ENCODE measurements at places on chromosomes 5 and 9. TPM values are rescaled to one million over a fixed set of nuclear protein-coding genes. Genes with fewer than 3 reads are reported as not detected.

The CARTPT gene
- total RNA-seq, result not detected

The TSPAN17 gene
- 36.1 TPM for total RNA-seq

The AHRR gene
- 47.7 TPM for total RNA-seq

The ADAMTS13 gene
- total RNA-seq, result 4.0 TPM

The CCL28 gene
- total RNA-seq, result 0.65 TPM

The PCDHGB7 gene
- 23.6 TPM for total RNA-seq

The PRDM12 gene
- total RNA-seq, result not detected

The DMRT1 gene
- total RNA-seq, result not detected

The GFPT2 gene
- 25.4 TPM for total RNA-seq

The CATSPER3 gene
- total RNA-seq, result not detected

The HDHD3 gene
- total RNA-seq, result 13.8 TPM

The PLAC8L1 gene
- total RNA-seq, result not detected

The NEK6 gene
- 41.0 TPM for total RNA-seq

The STK32A gene
- total RNA-seq, result 0.24 TPM

The RFESD gene
- total RNA-seq, result 1.3 TPM

The IFNA13 gene
- not detected for total RNA-seq

The DBH gene
- total RNA-seq, result not detected

The PCDHGC4 gene
- total RNA-seq, result 0.13 TPM

The SHISAL2B gene
- not detected for total RNA-seq

The FBXW11 gene
- 54.5 TPM for total RNA-seq

The CAVIN4 gene
- total RNA-seq, result 1.9 TPM

The FSD1L gene
- 1.3 TPM for total RNA-seq

The FOXE1 gene
- total RNA-seq, result not detected

The IFNA21 gene
- total RNA-seq, result not detected

The ANKRD31 gene
- total RNA-seq, result under 0.01 TPM

The SLC6A7 gene
- total RNA-seq, result not detected

The CNTFR gene
- total RNA-seq, result 1.1 TPM

The CDX1 gene
- total RNA-seq, result not detected

The CDC25C gene
- 11.1 TPM for total RNA-seq

The ADGRD2 gene
- not detected for total RNA-seq

The POLR3G gene
- total RNA-seq, result 0.72 TPM

The SLIT3 gene
- total RNA-seq, result 3.4 TPM

The HSD17B4 gene
- total RNA-seq, result 121 TPM

The ST8SIA4 gene
- 3.1 TPM for total RNA-seq

The SLC22A4 gene
- total RNA-seq, result 3.4 TPM

The MARVELD2 gene
- 0.88 TPM for total RNA-seq

The SARDH gene
- total RNA-seq, result 6.7 TPM

The TMEM215 gene
- not detected for total RNA-seq

The CCDC152 gene
- 2.1 TPM for total RNA-seq

The FBP2 gene
- not detected for total RNA-seq

The RNF183 gene
- not detected for total RNA-seq
